Stimulated activated CD4-positive, alpha-beta T cell treated with anti-CD3 and anti-CD28 coated beads, Interleukin-1b, Interleukin-23, amount 100 ng/mL, for 1 hour (primary cell): ENCODE measurements at places on chromosomes 4 and X.

DNA sequence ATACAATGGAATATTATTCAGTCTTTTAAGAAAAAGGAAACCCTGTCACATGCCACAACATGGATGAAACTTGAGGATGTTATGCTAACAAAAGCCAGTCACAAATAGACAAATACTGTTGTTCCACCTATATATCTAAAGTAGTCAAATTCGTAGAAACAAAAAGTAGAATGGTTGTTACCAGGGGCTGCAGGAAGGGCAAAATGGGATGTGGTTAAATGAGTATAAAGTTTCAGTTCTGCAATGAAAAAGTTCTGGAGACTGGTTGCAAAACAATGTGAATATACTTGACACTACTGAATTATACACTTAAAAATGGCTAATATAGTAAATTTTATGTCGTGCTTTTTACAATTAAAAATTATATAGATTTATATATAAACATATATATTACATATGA is 12.2 kb downstream of the SPOCK3 start:
- no peak for DNase-seq

DNA sequence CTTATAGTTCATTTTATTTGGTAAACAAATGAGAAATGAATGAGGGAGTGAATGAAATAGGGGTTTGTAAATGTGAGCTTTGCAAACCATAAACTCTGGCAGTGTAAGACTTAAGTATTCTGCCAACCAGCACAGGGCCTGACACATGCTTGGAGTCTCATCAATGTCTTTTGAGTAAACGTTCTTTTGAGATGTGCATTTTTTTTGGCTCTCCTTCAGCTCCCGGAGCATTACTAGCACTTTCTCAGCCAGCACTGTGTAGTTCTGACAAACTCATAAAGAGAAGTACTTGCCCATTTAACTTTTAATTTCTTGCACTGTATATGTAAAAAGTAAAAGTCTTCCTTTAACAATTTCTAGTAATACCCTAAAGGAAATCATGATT is 245.3 kb downstream of the HS3ST1 start:
- no peak for DNase-seq

DNA sequence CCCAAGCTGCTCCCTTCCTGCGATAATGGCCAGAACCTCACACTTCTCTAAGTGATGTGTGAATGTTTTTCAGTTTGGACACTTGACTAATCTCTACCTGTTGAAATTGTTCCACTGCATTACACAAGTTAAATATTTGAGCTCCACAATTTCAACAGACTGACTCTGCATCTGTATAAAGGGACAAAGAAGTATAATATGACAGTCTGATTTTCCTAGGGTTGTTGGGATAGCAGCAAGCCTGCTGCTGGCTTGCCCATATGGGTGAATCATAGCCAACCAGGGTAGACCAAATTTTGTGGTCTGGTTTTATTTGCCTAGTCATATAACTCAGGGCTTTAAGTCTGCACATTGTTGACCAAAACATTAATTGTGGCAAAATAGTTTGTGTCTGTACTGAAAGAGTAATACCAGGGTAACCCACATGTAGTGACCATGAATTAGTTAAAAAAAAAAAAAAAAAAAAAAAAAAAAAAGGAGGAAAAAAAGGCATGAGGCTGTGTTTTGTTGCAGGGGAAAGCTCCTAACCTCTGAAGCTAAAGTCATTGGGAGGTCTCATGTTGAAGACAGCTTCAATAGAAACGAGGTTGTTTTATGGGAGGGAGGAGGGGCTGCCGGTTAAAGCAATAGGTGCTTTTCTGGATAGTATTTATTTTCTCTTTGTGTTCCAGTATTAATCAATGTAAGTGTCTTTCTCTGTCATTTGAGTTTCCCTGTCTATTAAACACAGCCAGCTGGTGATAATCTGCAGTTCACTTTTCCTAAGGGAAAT is 534.2 kb downstream of the RAB28 start:
- DNase-seq = no peak

DNA sequence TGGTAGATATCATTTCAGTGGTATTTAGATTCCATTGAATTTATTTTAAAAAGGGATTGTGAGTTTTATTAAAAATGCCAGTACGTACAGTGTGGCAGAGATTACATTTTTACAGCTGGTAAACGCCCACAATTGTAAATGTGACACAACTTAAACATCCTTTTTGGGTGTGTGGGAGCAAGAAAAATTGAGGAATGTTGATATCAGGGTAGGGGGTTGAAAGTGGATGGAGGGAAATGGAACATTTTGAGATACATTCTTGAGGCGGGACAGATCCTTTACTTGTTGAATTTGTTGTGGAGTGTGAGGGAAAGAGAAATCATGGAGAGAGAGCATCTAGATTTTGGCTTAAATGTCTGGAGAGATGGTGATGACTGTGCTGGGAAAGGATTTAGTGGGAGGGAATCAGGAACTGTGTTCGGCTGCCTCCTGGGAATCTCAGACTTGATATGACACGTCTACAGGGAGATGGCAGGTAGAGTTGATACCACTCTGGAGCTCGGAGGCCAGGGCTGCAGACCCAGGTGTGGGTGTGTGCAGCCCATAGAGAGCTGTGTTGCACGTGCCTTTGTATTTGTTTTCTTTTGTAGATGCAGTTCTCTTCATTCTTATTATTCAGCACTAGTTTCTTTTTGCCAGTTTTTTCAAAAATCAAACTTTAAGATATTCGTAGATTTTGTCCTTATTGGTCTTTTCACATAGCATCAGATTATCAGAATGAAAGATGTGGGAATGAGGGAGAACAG is 10.8 kb downstream of the TMEM131L start:
- DNase-seq = no peak

GRCh38 chr4:78446619-78447018 is 105.0 kb upstream of the ANXA3 start:
- no peak for DNase-seq

- DNase-seq = no peak
Measured at GRCh38 chr4:67892253-67892652, 8.5 kb upstream of the TMPRSS11D start.

- no peak for DNase-seq
Measured at GRCh38 chrX:8729811-8730210, 2.1 kb downstream of the ANOS1 start.

DNA sequence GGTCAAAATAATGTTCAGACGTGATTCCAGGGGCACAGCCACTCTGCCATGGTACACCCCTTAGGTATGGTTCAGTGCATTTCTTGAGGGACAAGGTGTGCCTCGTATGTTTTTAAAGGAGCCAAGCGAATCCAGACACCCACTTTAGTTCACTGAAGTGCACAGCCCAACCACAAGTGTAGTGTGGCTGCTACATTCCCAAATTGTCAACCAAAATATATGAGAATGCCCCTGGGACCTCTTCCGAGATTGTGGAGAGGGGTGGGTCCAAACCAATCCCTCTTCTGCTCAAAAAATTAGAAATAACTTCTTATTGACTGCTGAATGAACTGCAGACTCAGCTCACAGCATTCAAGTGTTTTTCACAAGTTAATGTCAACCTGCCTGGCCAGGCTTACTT is 7.4 kb upstream of the BRS3 start:
- DNase-seq = no peak

DNA sequence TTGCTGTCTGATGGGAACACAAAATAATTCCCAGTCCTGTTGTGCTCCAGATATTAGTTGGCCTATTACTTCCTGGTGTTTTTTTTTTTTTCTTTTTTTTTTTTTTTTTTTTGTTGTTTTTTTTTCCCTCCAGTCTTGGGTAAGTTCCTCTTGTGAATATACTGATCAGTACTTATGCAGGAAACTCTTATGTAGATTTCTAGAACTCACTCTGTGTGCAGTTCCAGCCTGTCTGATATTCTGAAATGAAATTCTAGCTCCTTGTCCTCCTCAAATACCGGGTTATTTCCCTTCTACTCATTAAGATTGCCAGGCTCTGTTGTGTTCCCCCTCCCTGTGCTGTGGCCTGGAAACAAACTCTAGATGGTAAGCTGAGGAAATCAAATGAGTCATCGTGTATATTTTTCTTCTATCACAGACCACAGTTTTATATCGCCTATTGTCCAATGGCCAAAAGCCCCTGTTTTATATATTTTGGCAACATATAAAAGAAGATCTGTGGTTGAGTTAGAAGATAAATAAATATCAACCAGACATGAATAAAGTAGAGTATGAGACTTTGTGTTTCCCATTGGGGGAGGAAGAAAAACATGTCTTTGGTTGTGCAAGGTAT is 124.3 kb upstream of the UGT8 start:
- DNase-seq = no peak

- no peak for DNase-seq
Measured at GRCh38 chr4:95362906-95363558, 185.7 kb downstream of the UNC5C start.

DNA sequence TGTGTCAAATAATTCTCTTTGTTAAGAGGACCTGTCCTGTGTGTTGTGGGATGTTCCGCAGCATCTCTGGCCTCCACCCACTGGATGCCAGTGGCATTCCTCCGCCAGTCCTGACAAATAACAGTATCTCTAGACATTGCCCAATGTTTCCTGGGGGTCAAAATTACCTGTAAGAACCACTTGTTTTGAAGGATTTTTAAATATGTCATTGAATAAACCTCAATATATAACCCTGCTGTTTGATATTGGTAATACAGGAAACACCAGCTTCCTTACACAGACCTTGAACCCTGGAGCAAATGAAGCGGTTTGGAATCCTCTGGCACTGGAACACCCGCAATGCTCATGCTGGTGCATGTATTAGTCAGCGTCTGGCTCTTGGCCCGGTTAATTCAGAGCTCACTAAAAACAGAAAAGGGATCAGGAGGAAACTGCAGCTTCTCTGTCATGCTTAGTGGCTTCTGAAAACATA is 101.3 kb downstream of the TBL1X start:
- no peak for DNase-seq

- DNase-seq = no peak
Measured at GRCh38 chr4:32884198-32884597, 2164.0 kb downstream of the PCDH7 start.

DNA sequence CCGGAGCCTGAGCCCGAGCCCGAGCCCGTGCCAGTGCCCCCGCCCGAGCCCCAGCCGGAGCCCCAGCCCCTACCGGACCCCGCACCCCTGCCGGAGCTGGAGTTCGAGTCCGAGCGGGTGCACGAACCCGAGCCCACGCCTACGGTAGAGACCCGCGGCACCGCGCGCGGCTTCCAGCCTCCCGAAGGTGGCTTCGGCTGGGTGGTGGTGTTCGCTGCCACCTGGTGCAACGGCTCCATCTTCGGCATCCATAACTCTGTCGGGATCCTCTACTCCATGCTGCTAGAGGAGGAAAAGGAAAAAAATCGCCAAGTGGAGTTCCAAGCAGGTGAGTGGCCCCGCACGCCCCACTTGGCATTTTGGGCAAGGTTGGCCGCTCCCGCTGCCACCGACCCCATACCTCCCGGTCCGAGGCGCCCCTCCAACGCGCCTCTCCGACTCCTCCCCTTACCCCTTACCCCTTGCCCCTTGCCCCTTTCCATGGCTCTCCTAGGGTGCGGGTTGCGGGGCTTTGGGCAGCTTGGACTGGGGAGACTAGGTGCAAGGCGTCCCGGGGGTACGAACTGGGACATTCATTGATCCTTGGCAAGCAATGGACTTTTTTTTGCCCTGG is 553 bp downstream of the SLC16A2 start:
- DNase-seq = no peak

DNA sequence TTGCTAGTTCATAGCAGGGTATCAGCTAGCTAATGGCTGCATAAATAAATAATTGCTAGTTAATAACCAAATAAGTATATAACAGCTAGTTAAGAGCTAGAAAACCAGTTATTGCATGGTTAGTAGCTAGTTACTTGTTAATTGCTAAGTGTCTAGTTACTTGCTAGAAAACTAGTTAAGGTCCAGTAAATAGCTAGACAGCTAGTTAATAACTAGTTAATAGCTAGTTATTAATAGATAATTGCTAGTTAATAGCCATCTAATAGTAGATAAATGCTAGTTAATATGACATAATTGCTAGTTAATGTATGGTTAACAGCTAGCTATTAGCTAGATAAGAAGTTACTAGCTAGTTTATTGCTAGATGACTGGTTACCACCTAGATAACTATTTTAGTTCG is 629.9 kb upstream of the CT83 start:
- no peak for DNase-seq

DNA sequence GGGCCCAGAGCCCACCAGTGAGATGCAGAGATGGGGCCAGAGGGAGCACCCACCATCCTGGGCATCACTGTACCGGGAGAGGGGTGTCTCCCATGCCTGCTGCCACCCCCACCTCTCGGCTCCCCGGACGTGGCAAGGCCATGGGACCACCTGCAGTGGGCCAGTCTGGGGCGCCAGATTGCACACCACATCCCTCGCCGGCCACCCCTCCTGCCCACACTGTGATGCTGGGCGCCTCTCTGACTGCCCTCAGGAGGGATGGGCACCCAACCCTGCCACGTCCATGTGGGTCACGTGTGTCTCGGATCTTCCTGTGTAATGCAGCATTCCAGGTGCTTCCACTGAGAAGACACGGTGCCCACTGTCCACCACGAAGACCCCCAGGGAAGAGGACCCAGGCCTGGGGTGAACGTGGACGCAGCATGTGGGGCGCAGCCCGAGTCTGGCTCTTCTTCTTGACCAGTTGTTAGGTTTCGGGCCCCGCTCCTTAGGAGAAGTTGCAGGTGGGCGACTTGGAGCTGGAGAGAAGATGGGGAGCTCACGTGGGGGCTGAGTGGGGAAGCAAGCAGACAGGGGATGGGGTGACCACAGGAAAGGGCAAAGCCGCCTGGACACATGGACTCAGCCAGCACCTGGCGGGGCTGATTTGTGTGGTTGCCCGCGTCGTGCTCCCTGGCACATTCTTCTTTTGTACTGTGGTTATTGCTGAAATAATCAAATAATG is 47.7 kb downstream of the ZFYVE28 start:
- no peak for DNase-seq

- no peak for DNase-seq
Measured at GRCh38 chr4:6688879-6689505, 4.7 kb upstream of the S100P start.

DNA sequence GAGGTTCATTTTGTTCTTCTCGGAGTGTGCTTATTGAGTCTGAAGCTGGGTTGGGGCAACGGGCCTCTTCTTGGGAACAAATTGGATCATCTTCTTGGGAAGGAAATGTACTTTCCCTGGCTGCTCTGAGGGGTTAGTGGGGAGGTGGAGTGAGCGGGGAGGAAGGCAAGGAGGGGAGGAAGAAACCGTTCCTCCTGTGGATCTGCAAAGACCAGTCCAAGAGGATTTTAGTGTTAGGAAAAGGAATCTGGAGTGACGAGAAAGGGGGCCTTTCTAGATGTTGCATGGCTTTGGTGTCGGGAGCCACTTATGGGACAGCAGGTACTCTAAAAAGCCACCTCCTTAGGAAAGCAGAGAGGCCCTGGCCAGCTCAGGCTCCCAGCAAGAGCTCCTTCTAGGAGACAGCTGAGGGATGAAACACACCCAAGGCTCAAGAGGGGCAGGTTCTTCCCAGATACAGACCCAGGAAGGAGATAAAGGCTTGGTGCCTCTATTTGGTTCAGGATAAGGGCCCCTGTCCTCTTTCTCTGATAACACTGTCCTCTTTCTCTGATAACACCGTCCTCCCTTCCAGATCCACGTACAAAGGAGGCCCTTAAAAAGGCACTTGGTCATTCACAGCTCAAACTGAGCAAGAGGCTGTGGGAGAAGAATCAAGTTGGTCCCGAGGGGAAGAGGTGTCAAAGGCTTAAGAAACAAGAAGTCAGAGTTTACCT is 451 bp downstream of the SOD3 start:
- DNase-seq = no peak

- no peak for DNase-seq
Measured at GRCh38 chr4:7985891-7986441, 46.3 kb upstream of the AFAP1 start.

GRCh38 chr4:133084421-133084820 is 64.7 kb upstream of the PCDH10 start:
- DNase-seq = no peak

GRCh38 chrX:24657671-24658386 is 10.7 kb upstream of the PCYT1B start:
- DNase-seq = no peak

GRCh38 chr4:87785731-87786509 is 13.4 kb upstream of the IBSP start:
- no peak for DNase-seq
